ENCODE measurements at places on chromosomes 2 and 18.

GRCh38 chr2:2699121-2699505, 368.0 kb upstream of the MYT1L start:
- DNase-seq = no peak

DNA sequence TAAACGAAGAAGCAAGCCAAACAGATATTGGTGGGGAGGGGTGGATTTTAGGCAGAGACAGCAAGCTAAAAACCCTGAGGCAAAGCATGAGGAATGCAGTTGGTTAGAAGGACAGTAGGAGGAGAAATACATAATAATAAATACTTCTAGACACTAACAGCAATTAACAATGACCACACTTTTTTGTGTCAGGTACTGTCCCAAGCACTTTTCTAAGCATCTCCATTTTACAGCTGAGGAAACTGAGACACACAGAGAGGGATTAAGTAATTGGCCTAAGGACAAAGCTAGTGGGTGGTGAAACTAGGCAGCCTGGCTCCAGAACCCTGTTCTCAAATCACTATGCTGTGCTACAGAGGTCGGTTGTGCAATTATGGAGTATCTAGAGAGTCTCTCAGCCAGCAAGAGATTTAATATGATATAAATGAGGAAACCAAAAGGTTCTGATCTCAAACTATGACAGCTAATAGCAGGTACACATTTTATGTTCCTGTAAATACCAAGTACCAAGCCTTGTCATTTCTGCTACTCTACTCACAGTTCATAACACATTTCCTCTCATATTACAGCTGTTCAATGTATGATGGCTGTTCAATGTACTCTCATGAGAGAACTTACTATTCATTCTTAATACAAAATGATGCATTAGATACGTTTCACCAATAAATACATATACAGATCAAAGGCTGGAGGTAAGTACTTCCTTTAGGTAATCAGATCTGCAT, 5.3 kb downstream of the MAP4K3 start:
- DNase-seq = no peak

DNA sequence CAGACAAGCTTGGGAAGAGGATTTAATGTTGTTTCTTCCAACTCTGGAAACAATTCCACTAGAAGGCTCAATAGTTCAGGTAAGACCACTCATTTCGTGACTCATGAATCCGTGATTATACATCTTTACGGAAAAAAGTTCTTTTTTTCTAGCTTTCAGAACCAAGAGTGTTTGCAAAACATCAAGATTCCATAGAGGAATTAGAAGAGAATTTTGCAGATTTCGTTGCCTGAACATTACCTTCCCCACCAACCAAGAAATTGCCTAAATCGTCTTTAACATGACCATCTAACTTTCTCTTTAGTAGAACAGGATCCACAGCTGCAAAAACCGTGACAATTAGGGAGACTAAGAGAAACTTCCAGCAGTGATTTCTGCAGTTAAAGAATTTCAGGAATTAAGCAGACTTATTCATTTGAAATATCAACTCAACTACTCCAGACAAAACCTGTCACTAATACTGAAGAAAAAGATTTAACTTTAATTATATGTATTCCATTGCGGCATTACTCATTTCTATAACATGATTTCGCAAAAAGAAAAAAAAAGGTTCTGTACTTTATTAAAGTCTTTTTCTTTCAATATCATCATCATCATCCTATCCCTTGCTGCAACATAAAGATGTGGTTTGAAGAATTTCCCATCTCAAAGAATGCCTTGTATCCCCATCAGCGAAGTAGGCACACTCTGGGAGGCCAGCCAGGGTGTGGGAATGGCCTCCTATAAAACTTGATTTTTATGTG, 1.9 kb upstream of the NAB1 start:
- no peak for DNase-seq

- DNase-seq = no peak
Observed at GRCh38 chr18:78792094-78792493, 187.5 kb upstream of the SALL3 start.

GRCh38 chr2:168466834-168467565, 10.9 kb downstream of the CERS6 start:
- no peak for DNase-seq

- no peak for DNase-seq
Observed at GRCh38 chr18:9380621-9381395, 46.2 kb downstream of the TWSG1 start.

DNA sequence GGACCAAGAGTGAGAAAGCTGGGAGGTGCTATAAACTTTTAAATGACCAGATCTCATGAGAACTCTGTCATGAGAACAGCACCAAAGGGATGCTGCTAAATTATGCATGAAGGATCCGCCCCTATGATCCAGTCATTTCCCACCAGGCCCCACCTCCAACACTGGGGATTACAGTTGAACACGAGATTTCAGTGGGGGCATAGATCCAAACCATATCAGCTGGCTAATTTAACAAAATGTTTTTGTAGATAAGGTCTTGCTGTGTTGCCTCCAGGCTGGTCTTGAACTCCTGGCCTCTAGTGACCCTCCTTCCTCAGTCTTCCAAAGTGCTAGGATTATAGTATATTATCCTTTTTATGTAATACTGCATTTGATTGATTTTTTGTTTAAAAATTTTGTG, 56.0 kb downstream of the NBEAL1 start:
- DNase-seq = no peak

GRCh38 chr2:48914477-48915089, 159.1 kb upstream of the LHCGR start:
- no peak for DNase-seq

GRCh38 chr2:168538534-168538933, 82.5 kb downstream of the CERS6 start:
- no peak for DNase-seq

DNA sequence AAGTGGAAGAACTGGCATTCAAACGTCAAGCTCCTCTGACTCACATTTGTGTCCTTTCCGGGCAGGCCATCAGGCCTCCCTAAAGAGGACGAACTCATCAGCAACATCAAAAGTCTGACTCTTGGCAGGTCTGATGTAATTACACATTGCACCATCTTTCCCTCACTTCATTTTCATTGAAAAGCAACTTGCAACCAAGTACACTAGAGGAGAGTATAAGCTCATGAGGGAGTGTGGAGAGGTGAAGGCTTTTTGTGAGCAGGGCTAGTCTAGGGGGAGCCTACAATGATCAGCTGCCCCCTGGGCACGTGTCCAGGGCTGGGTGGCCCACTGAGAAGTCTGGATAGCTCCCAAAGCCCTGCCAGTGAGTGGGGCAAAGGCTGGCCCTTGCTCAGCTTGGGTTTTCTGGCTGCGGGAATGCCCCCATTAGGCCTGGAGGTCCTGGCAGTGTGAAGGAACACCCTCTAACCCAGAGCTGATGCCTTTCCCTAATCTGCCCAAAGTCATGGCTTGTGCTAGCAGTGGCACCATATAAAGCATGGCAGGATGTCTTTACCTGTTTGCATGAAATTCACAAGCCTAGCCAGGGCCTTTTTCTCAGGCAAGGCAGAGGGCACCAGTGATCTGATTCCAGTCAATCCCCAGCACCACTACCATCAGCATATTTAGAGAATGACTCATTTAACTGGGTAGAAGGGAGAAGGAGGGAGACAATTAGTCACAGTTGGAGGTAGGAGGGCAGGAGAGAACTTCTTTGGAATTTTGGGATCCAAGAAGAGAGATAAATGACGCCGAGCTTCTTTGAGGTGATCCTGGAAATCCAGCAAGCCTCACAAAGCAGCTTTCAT, 8.5 kb upstream of the DAW1 start:
- no peak for DNase-seq

DNA sequence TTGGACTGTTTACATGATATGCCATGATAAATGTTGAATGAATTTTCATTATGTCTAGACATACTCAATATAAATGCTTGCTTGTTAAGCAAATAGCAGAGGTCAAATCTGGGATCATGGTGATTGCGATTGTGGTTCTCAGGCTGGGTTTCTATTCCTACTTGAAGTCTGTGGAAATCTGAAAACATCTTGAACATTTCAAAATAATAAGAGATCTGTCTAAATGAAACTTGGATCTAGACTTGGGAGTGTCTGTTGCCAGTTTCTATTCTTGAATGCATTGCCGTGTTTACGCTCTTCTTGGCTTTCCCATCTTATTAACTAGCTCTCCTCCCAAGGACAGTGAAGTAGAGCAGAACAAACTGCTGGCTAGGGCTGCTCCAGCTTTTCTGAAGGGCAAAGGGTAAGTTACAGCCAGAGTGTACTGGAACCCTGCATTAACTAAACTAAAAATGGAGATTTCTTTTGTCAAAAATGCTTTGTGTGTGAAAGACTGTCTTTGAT, 127.7 kb downstream of the DTNA start:
- no peak for DNase-seq

DNA sequence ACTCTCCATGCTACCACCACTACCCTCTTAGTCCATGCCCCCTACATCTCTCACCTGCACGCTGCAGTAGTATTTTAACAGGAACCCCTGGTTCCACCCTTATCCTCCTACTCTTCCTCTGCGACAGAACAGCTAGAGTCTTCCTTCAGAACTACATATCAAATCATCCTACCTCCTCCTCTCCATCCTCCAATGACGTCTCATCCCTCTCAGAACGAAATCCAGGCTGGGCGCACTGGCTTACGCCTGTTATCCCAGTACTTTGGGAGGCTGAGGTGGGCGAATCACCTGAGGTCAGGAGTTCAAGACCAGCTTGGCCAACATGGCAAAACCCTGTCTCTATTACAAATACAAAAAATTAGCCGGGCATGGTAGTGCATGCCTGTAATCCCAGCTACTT, 10.3 kb upstream of the KIF3C start:
- DNase-seq = no peak

DNA sequence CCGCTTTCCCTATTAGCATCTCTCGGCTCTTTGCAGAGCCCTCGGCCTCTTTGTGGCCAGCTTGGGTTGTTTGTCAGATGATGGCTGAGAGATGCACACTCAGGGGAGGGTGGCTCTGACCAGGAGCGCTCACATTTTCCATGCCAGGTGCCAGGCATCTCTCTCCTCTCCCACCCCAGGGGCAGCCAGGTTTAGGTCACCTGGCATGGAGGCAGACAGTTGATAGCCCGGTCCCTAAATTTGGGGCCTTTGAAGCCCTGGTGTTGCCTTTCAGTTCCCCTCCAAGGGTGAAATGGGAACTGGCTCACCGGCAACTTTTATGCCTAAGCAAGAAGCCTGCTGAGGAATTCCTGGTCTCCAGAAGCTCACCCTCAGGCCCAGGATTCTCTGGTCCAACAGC, 19.1 kb downstream of the LBH start:
- no peak for DNase-seq

- DNase-seq = no peak
Observed at GRCh38 chr2:100104718-100105677, 37.4 kb downstream of the AFF3 start.
